Panc1 (cell line): ENCODE measurements at places on chromosomes 3 and 15.
A peak's percentile ranks its signal among the peaks of the same experiment; 100 is the strongest.

GRCh38 chr3:120659834-120660233 is 22.2 kb downstream of the HGD start:
- no peak for DNase-seq

DNA sequence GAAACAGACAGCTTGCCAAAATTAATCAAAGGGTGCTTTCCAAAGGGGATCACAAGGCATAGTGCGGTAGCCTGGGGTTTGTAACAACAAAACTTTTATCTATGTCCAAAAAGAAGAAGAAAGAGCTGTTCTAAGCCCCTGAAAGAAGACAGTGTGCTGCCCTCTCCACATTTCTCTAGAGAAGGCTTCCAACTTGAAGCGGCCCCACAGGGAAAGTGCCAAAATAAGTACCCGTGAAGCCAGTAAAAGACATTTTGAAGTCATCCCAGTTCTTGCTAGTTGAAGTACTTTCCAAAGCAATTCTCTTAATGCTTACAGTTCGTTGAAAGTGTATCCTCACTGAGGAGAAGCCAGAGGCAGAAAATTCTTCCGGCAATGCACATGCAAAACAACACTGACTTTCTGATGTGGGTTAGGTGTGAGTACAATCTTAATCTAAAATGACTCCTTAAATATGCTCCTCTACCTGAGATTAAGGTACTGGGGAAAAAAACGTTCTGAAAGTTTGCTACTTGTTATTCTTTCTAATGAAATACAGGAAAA is 21.3 kb downstream of the GPR15 start:
- no peak for DNase-seq

DNA sequence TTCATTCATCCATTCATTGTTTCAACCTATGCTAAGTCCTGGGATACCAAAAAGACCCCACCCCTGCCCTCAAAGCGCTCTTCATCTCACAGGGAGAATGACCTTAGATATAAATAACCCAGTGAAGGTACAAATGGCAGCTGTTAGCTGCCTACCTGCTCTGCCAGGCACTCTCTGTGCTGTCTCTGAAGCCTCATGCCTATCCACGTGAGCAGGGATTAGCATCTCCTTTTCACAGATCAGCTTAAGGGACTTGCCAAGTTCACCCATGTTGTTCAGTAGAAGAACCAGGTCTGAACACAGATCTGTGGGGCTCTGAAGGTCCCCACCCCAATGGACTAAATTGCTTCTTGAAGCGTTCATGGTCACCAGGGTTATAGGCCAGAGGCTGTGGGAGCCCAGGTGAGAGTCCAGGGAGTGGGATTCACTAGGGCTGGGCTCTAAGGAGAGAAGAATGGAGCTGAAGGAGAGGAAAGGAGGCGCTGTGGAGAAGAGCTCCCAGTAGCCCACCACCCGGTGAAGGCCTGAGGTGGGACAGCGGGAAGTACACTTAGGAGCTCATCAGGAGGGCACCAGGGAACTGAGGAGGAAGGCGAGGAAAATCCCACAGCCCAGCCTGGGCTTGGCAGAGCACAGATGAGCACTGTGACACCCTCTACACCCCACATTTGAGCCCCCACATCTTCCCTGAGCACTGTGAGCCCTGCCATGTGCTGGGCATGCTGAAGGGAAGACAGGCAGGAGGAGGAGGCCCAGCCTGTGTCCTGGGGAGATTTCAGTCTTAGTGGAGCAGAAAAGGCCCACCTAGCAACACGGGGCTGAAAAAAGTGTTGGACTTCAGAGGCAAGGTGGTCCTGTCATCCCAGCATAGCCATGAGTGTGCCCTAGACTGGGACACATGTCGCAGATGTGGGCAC is 20.4 kb downstream of the RBP1 start:
- no peak for DNase-seq

DNA sequence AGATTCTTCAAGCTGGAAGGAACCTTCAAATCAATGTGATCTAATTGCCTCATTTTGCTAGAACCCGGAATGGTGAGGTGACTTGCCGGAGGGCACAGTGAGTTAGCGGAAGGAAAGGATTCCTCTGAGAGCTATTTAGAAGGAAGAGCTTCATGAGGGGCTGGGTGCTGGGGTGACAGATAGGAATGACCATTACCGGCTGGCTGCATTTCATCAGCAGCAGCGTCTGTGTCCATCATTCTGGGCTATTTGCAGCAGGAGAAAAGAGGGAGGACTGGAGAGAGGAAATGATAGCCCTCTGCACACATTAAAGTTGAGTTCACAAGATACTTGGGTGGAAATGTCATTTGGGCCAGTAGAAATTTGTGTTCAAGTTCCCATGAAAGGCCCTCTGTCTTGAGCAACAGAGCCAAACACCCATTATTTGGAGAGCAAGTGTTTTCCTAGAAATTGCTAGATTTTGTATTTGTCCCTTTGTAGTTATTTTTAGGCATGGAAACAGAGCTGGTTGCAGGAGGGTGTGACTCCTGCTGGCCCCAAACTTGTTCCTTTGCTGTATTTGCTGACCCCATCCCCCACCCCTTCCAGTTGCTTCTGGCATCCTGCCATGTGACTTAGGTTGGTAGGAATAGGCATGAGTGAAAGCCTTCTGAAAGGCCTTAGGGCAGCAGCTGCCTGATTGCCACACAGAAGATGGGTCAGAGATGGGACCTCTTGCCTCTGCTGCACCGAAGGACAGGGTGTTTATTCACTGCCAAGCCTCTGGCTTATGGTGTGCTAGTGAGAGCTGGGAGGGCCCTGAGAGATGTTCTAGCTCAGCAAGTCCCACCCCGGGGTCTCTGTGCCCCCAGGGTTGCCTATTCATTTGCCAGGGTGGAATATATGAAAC is 87.5 kb upstream of the PLXNA1 start:
- DNase-seq, result no peak

GRCh38 chr3:159922193-159922840 is 66.3 kb upstream of the IL12A start:
- DNase-seq, result no peak

DNA sequence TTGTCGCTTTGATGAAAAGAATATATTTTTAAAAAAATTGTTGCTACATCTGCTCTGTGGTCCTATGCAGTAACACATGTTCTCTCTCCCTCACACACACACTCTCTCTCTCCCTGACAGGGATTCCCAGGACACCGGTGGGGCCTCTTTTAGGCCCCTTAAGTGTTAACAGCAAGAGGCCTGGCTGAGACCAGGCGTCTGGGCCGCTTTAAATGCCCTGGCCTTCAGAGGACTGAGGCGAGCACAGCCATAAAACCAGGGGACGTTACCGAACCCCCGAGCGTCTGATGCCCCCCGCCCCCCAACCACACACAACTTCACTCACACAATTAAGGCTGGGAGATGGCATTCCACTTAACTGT is 1.7 kb downstream of the BNC1 start:
- no peak for DNase-seq

DNA sequence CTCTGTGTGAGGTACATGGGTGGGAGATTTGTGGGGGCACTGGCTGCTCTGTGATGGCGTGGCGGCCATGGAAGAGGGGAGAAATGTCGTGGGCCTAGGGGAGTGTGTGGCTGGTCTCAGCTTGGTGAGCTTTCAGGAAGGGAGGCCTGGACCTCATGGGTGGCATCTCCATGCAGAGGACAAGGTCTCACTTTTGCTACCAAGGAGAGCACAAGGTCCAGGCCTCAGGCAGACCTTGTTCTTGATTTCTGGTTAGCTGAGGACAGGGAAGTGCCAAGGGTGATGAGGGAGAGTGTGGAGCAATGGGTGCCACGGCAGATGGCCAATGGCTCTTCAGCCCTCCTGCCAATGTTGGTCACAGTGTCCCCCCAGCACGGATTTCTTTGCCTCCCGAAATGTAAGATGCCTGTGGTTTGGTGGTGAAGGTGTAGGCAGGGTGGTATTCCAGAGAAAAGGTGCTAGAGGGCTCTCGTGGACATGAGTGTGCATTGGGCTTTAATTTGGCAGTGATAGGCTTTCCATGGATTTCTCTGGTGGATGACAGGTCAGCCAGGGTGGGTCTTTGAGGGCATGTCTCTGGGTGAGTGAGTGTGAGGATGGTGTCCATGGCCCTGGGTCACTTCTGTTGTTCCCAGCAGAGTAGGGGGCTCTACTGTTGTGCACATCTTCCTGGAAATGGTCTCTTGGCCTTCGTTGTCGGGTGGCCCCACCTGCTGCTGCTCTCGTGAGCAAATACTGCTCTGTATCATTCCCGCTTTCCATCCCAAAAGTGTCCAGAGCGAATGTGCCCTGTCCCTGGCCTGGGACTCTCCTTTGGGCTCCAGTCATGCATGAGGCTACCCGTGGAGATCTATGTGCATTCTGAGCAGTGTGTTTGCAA is 108.0 kb downstream of the SNRPN start:
- no peak for DNase-seq

DNA sequence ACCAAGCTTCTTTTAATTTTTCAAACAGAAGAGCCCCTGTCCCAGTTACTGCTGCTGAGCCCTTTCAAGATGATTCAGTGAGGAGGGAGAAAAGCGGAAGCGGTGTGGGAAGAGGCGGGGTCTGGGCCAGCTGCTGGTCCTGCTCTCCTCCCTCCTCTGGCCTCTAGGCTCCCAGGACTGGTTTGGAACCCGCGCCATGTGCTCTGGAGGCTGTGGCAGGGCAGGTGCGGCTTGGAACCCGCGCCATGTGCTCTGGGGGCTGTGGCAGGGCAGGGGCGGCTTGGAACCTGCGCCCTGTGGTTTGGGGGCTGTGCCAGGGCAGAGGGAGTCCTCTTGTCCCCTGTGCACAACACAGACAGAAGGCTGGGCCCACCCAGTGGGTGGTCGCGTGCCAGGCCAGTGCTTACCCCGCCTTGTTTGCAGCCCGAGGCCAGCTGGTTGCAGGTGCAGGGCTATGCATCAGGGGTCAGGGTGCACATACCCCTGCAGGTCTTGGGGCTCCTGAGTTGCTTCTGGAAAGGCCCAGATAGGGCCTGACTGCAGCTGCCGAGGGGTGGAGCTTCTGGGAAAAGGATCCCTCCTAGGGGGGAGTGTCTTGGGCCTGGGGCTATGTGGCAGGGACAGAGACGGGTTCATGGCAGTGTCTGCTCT is 12.2 kb downstream of the ALG1L2 start:
- DNase-seq, result no peak

- no peak for DNase-seq
Measured at GRCh38 chr3:128427872-128428822, 38.5 kb downstream of the DNAJB8 start.

GRCh38 chr3:71330505-71330904 is 253.0 kb downstream of the FOXP1 start:
- no peak for DNase-seq

- no peak for DNase-seq
Measured at GRCh38 chr3:128424508-128425069, 42.1 kb downstream of the DNAJB8 start.

DNA sequence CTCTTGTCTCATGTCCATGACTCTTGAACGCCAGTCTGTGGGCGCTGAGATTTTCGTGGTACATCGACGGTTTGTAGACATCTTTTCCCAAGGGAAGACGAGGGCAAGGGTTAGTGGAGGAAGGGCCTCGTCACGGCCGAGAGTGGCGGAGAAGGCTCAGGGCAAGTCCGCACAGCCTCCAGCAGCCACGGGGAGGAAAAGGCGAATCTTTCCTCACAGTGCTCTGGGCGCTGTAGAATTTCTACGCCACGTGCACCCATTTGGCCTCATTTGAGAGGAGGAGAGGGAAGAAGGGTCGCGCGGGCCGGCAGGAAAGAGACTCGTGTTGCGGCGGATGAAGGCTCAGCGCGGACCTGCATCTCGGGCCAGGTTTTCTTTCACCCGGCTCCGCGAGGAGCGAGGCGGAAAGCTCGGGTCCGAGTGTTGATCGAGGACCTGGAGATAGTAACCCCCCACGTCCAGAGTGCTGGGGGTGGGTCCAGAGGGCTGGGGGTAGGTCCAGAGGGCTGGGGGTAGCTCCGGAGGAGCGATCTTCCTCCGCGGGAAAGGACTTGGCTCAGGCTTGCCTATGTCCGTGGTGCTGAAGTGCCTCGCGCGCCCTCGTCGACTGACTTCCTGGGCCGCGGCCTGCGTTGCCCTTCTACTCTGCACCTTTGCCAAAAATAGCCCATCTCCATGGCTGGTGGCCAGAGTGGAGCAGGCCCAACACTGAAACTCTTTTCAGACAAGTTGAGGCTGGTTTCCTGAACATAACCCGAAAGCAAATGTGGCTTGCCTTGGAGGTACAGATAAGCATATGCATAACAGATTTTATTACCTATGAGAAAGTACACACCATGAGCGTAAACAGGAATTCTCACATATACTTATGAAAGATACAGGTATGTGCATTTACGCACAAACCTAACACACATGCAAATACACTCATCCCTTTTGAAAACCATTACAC is 1.1 kb downstream of the SLC35G2 start:
- peak; percentile 57 for DNase-seq

DNA sequence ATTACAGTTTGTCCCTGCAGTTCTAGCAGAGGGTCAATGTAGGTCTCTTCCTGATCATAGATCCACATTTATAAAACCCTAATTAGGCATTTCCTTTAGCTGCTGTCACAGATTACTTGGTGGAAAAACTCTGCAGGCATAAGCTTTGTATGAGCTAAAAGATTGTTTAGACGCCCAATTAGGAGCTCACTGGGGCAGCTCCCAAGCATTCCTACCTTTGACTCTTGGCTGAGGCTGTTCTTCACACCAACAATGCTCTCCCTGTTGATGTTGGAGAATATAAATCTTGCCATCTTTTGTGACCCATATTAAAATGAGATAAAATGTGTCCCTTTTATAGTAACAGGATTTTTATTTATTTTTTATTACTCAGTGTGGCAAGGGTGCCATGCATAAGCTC is 148.3 kb upstream of the TRIM42 start:
- no peak for DNase-seq

GRCh38 chr3:55899887-55900286 is 412.8 kb upstream of the WNT5A start:
- DNase-seq, result no peak

- no peak for DNase-seq
Measured at GRCh38 chr3:146814601-146815315, 209.6 kb upstream of the PLSCR5 start.

GRCh38 chr3:119849126-119849525 is 67.2 kb downstream of the NR1I2 start:
- no peak for DNase-seq

DNA sequence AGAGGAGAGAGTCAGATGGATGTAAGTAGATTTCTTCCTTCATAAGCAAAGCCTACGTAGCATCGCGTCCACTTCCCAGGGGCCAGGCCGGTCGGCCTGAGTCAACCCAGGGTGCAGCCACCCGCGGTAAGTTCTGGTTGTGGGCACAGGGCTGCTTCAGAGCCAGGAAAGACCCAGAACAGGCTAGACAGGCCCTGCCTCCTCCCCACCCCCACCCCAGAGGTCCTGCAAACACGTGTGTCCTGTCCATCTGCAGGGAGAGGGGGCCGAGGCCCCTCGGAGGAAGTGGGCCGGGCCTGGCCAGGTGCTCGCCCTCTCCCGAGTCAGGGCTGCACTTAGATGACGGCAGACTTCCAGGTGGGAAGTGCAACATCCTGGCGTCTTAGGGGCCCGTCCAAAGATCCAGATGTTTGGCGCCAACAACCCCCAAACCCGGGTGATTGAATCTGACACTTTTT is 100.8 kb upstream of the ALDH1A3 start:
- DNase-seq, result no peak

DNA sequence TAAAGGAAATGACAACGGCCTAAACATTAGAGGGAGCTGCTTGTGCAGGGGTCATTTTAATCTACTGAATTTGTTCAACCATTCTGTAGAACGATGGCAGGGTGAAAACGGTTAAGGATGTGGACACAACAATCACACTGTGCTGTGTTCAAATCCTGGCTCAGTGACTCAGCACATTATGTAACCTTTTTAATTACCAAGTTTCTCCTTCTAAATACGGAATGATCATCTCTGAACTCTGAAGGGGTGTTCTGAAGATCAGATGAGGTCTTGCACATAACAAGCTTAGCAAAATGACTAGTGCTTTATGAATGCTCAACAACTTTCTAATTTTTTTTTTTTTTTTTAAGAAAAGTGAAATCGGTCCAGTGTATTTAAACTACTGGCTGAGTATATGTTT is 592.8 kb downstream of the FOXP1 start:
- no peak for DNase-seq
